ENCODE measurements at places on chromosomes 2 and 18. TPM values are rescaled to one million over a fixed set of nuclear protein-coding genes. Genes with fewer than 3 reads are reported as not detected.

The LHCGR gene
- not detected for total RNA-seq

The NDUFB3 gene
- total RNA-seq, result 25.7 TPM

The ACAA2 gene
- 60.7 TPM for total RNA-seq

- no peak overlapping the region for H3K27ac ChIP-seq
- peak; percentile 78 for DNase-seq
- no peaks in the 10 kb centered on the region for H3K4me1 ChIP-seq
- no peak overlapping the region for H3K4me3 ChIP-seq
- no peaks in the 10 kb centered on the region for H3K27me3 ChIP-seq
- no peaks in the 10 kb centered on the region for H3K36me3 ChIP-seq
Measured at GRCh38 chr2:37167636-37168180, 10.9 kb upstream of the EIF2AK2 start.

GRCh38 chr2:155839991-155840390, 492.5 kb downstream of the NR4A2 start:
- H3K4me1 ChIP-seq, result no peaks in the 10 kb centered on the region
- no peaks in the 10 kb centered on the region for H3K27me3 ChIP-seq
- H3K27ac ChIP-seq, result no peak overlapping the region
- no peaks in the 10 kb centered on the region for H3K36me3 ChIP-seq

GRCh38 chr2:3730646-3731045, 27.3 kb downstream of the DCDC2C start:
- H3K4me1 ChIP-seq, result no peaks in the 10 kb centered on the region
- DNase-seq, result no peak
- H3K27ac ChIP-seq, result no peak overlapping the region
- H3K4me3 ChIP-seq, result no peak overlapping the region

GRCh38 chr18:42883169-42883568, 232.3 kb downstream of the RIT2 start:
- DNase-seq, result no peak
- no peaks in the 10 kb centered on the region for H3K36me3 ChIP-seq
- H3K4me1 ChIP-seq, result no peaks in the 10 kb centered on the region
- no peaks in the 10 kb centered on the region for H3K27me3 ChIP-seq
- H3K27ac ChIP-seq, result no peak overlapping the region
- no peak overlapping the region for H3K4me3 ChIP-seq

GRCh38 chr2:78353168-78353567, 672.3 kb upstream of the REG3G start:
- no peak for DNase-seq
- no peaks in the 10 kb centered on the region for H3K27me3 ChIP-seq
- no peak overlapping the region for H3K4me3 ChIP-seq
- H3K36me3 ChIP-seq, result no peaks in the 10 kb centered on the region
- no peaks in the 10 kb centered on the region for H3K4me1 ChIP-seq

DNA sequence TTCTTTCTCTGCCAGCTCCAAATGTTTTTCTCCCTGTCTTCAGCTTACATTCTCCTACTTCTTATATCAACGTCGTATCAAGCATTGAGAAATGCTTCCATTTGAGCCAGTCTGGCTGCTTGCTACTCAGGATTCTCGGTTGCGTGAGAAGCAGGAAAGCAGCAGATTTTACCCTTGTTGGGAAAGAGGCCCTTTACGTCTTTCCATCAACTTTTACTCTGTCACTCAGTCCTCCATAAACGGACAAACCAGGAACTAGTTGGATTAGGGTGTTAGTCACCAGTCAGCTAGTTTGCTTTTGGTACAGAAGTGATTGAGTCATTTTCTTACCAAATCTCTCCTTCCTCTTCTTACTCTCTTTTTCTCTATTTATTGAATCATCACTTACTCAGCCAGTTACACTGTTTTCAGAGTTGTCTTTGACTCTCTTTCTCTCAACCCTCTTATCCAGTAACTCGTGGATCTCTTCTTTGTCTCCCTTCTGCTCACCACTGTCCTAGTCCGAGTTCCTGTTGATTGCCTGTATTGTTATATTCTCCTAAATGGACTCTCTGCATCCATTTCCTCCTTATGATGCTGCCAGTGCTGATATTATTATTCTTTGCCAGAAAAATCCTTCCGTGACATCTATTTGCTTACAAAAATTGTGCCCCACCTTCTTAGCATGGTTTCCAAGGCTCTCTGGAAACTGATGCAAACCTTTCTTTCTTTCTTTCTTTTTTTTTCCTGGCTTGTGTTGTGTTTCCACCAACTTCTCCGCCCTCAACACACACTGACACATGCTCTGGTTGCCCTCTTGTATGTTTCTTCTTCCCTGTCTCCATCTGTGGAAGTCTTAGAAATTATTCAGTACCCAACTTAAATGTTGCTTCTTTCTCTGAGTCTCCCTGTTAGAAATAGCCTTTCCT, 61.5 kb downstream of the VRK2 start:
- H3K36me3 ChIP-seq, result no peaks in the 10 kb centered on the region
- H3K27me3 ChIP-seq, result no peaks in the 10 kb centered on the region
- DNase-seq, result peak; percentile 32
- H3K4me1 ChIP-seq, result peaks cover 33% of the 10 kb centered on the region
- peak overlapping the region; percentile 92 for H3K27ac ChIP-seq
- peak overlapping the region; percentile 40 for H3K4me3 ChIP-seq

- no peak overlapping the region for H3K4me3 ChIP-seq
- no peak overlapping the region for H3K27ac ChIP-seq
- H3K36me3 ChIP-seq, result no peaks in the 10 kb centered on the region
- DNase-seq, result peak; percentile 70
- no peaks in the 10 kb centered on the region for H3K4me1 ChIP-seq
Measured at GRCh38 chr2:26609839-26610277, 31.3 kb downstream of the CIB4 start.

DNA sequence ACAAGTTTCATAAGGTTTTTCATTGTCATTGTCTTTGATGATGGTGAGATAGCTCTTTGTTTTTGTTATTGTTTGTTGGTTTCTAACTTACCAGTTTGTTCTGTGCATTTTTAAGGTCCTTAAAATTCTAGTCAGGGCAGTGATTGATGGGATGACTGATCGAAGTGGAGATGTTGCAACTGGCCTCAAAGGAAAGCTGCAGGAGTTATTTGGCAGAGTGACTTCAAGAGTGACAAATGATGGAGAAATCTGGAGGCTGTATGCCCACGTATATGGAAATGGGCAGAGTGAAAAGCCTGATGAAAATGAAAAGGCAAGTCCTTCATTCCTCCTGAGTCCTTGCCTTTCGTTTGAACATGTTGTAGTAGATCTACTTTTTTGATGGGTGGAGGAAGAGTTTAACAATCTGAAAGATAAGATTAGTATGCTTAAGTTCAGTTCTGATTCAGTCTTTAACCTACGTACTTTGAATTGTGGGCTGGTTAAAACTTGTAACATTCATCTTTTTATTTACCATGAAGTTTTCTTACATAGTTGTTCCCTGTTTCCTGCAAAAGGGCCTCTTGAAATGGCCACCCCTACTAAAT, 135.8 kb upstream of the LTBP1 start:
- H3K27me3 ChIP-seq, result no peaks in the 10 kb centered on the region
- no peaks in the 10 kb centered on the region for H3K36me3 ChIP-seq
- peaks cover 2% of the 10 kb centered on the region for H3K4me1 ChIP-seq
- H3K27ac ChIP-seq, result no peak overlapping the region
- no peak overlapping the region for H3K4me3 ChIP-seq

GRCh38 chr18:48923746-48924629, 26.8 kb downstream of the SMAD7 start:
- peak; percentile 81 for DNase-seq
- H3K36me3 ChIP-seq, result peaks cover 47% of the 10 kb centered on the region
- peak overlapping the region; percentile 73 for H3K27ac ChIP-seq
- no peaks in the 10 kb centered on the region for H3K27me3 ChIP-seq
- H3K4me1 ChIP-seq, result peaks cover 88% of the 10 kb centered on the region

GRCh38 chr2:64612575-64613195, 41.0 kb downstream of the SERTAD2 start:
- no peak overlapping the region for H3K4me3 ChIP-seq
- no peak overlapping the region for H3K27ac ChIP-seq
- DNase-seq, result no peak
- peaks cover 17% of the 10 kb centered on the region for H3K4me1 ChIP-seq

- peak overlapping the region; percentile 50 for H3K27ac ChIP-seq
- no peak overlapping the region for H3K4me3 ChIP-seq
- peaks cover 26% of the 10 kb centered on the region for H3K36me3 ChIP-seq
- DNase-seq, result no peak
- no peaks in the 10 kb centered on the region for H3K27me3 ChIP-seq
- peaks cover 71% of the 10 kb centered on the region for H3K4me1 ChIP-seq
Measured at GRCh38 chr2:36411962-36412444, 56.4 kb downstream of the CRIM1 start.

DNA sequence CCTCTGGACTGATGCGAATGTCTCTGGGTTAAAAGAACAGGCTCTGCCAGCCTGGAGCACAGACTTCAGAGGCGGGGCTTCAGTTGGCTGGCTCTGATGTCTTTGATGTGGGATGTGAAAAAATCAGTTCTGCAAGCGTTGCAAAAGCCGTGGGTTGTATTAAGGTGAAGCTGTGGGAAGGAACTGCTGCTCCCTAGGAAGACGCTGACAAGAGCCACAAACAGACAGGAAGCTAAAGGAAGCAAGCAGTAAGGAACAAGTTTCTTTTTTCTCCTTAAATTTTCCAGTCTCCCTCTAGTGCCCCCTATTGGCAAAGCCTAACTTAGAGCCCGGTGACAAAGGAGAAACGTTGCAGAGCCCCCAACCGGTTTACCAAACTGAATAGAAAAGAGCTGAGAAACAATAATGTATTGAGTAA, 239.0 kb downstream of the CCDC178 start:
- peak; percentile 82 for DNase-seq
- H3K4me3 ChIP-seq, result no peak overlapping the region
- H3K36me3 ChIP-seq, result no peaks in the 10 kb centered on the region
- H3K27me3 ChIP-seq, result no peaks in the 10 kb centered on the region
- no peaks in the 10 kb centered on the region for H3K4me1 ChIP-seq

GRCh38 chr2:180033993-180034894, 27.1 kb upstream of the CWC22 start:
- H3K27ac ChIP-seq, result no peak overlapping the region
- DNase-seq, result no peak
- H3K27me3 ChIP-seq, result peaks cover 27% of the 10 kb centered on the region
- H3K4me3 ChIP-seq, result no peak overlapping the region

All from osteoblast (primary cell).